Left cardiac atrium (tissue), 4 donors: ENCODE measurements at places on chromosomes 7 and 10. TPM values are rescaled to one million over a fixed set of nuclear protein-coding genes. Genes with fewer than 3 reads are reported as not detected.

The RELN gene
- 3.6 TPM for total RNA-seq

The PDE1C gene
- total RNA-seq: 44.2 TPM

The STK32C gene
- 6.1 TPM for total RNA-seq

The SAMD9L gene
- 5.9 TPM for total RNA-seq

The PLXDC2 gene
- total RNA-seq: 25.3 TPM

The HGF gene
- 5.6 TPM for total RNA-seq

The SCART1 gene
- total RNA-seq: 0.27 TPM

The SLC26A4 gene
- total RNA-seq: 0.58 TPM

The OR2F1 gene
- total RNA-seq: not detected

The DNAH11 gene
- total RNA-seq: 2.9 TPM

The KNDC1 gene
- 0.50 TPM for total RNA-seq

The CPA2 gene
- not detected for total RNA-seq

The ADAM12 gene
- 6.7 TPM for total RNA-seq

The C10orf67 gene
- total RNA-seq: 0.10 TPM

The CLDN4 gene
- total RNA-seq: not detected

The AKR1C1 gene
- total RNA-seq: 147 TPM

The TMEM254 gene
- total RNA-seq: 12.3 TPM

The MGMT gene
- total RNA-seq: 15.7 TPM
